ENCODE measurements at places on chromosomes 2 and 18. TPM values are rescaled to one million over a fixed set of nuclear protein-coding genes. Genes with fewer than 3 reads are reported as not detected.

The C2orf66 gene
- 0.29 TPM for polyA plus RNA-seq

DNA sequence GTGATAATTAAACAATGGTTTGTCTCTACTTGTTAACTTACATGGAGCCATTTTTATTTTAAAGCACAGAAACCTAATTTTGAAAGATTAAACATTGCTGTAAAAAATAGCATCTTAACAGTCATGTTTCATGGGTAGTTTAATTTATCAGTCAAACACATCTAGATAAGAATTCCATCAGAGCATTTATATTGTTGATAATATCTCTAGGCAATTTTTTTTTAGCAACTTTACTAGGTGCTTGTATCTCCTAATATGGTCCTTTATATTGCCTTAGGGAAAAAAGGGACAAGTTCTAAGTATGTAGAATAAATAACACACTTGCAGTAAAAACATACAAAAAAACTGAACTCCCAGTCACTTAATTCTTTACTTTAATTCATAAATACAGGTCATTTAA, 863 bp downstream of the CSRNP3 start:
- no peak for DNase-seq

The LPIN1 gene
- 18.7 TPM for polyA plus RNA-seq

DNA sequence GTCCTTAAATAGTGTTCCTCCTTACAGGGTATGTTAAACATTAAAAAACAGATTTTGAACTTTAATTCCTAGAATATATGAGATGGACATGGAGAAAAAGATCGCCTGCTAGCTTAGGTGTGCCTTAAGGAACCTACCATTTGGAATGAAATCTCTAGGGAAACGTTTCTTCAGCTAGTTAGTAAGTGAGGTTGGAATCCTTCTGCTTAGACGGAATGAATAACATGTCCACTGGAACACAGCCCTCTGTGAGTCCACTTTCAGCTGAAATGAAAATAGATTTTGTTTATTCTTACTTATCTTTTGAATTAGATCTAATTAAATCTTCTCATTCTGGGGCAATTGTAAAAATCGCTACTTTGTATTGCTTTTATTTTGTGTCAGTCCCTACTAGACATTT, 28.4 kb downstream of the NAB1 start:
- DNase-seq: no peak

DNA sequence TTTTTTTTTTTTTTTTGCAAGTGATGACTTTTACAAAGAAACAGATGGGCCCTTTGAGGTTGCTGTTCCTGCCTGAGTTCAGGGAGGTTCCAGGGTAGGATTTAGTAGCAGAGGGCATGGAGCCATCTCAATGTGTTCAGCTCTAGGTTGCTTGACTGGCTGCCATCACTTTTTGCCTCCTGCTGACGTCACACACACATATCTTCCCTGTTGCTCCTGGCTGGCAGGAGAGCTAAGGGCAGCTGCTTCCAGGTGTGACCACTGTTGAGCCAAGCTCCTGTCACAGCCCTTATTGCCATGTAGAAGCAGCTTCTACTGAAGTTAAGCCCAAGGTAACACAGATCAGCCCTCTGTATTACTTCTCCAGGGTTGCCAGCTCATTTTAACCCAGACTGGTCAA, 394.2 kb upstream of the SPRED2 start:
- no peak for DNase-seq

DNA sequence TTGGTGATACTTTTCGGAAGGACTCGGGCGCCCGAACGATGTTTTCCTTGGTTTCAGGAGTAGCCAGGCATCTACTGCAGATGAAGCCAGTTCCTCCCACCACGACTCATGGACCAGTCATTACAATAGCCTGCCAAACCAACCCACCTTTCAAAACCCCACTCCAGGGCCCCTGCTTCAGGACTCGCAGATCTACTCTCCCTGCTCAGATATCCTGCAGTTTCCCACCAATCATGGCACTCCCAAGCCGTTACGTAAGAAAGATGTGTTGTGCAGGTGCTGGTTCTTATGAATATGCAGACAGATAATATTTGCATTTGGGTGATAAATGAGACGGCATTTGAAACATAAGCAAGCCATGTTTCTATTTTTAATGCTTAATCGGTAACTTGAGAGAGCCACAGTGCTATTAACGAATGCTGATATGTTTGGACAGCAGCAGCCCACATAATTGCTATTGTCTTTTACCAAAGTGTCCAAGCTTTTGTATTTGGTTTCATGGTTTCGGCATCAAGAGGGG, 3.5 kb upstream of the CYS1 start:
- no peak for DNase-seq
